ENCODE measurements at places on chromosomes 2 and 18.

DNA sequence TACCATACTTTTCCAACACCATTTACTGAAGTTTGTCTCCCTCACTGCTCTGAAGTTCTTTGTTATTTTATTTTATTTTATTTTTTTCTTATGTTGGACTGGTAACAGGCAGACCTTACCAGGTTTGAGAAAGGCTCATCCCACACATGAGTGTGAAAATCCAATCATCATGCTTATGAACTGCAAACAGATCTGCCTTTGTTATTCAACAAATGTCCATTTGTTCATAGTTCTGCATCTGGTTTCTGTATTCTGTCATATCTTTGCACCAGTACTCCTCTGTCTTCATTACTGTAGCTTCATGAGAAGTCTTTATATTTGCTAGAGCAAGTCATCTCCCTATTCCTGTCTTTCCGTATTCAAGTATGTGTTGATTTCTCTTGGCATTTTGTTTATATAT lies 5.3 kb downstream of the RNU2-63P start:
- DNase-seq, result no peak

GRCh38 chr2:185202945-185203528 lies 535.6 kb upstream of the FSIP2 start:
- peak; percentile 5 for DNase-seq

GRCh38 chr2:231611273-231612108 lies 18.8 kb downstream of the TEX44 start:
- DNase-seq, result no peak

DNA sequence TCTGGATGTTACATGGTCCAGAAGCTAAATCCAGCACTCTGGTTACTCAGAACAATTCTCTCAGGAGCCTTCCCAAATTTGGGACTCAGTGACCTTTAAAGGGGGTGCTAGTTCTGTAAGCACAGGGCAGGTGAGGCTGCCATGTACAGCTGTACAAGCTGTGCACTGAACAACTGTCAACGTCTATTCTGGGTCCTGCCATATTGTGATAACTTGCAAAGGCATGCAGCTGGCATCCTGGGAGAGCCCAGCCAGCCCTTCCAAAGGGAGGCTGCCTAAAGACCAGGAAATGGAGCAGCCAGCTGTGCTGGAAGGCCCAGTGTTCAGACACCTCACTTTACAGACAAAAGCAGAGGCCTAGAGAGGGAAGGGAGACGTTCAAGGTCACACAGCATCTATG lies 204.8 kb downstream of the KLHL29 start:
- DNase-seq, result no peak

- no peak for DNase-seq
Measured at GRCh38 chr2:196263181-196263747, 91.9 kb upstream of the STK17B start.

GRCh38 chr18:13625355-13625754 lies 101.0 kb downstream of the FAM210A start:
- DNase-seq, result no peak
